ENCODE measurements at places on chromosomes 4 and X.

DNA sequence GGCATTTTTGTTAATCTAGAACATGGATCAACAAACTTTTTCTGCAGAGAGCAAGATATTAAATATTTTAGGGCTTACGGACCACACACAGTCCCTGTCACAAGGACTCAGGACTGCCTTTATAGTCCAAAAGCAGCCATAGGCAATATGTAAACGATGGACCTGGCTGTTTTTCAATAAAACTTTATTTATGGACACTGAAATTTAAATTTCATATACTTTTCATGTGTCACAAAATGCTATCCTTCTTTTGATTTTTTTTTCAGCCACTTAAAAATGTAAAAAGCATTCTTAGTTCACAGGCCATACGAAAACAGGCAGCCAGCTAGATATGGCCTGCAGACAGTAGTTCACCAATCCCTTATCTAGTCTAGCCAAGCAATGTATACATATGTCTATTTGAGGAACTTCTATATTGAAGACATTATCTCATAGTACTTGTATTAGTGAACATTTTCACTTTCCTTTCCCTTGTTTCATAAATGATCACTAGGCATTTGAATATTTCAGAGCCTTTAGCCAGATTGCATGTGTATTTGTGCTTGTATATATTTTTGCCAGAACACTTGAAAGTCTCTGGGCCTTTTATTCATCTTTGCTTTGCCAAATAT is 350.9 kb downstream of the RPA4 start:
- DNase-seq, result no peak

GRCh38 chr4:53592122-53592521 is 836 bp upstream of the LNX1 start:
- no peak for DNase-seq

DNA sequence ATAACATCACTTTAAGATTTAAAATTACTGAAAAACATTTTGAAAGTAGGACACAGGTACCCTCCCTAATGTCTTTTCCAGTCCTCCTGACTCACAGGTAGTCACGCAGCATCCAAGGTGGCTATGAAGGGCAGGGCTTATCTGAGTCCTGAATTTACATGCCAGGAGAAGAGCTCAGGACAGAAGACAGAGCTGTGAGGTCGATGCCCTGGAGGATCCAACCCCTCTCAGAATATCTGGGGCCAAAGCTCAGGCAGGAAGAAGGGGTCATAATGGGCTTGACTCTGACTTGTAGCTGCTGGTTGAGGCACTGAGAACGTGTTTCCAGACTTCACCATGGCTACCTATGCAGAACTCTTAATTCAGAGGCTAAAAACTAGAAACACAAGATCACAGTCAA is 177.5 kb downstream of the AASDH start:
- no peak for DNase-seq

DNA sequence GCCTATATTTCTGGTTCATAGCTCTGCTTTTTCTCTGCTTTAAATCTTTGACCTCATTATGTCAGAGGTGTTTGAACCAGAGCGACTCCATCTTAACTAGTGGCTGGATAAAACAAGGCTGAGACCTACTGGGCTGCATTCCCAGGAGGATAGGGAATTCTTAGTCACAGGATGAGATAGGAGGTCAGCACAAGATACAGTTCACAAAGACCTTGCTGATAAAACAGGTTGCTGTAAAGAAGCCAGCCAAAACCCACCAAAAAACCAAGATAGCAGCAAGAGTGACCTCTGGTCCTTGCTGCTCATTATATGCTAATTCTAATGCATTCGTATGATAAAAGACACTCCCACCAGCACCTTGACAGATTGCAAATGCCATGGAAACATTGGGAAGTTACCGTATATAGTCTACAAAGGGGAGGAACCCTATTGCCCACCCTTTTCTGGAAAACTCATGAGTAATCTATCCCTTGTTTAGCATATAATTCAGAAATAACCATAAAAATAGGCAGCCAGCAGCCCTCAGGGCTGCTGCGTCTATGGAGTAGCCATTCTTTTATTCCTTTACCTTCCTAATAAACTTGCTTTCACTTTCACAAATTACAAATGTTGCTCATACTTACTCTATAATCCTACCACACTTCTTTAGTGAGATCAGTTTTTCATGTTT is 193.9 kb downstream of the NAF1 start:
- DNase-seq, result no peak

DNA sequence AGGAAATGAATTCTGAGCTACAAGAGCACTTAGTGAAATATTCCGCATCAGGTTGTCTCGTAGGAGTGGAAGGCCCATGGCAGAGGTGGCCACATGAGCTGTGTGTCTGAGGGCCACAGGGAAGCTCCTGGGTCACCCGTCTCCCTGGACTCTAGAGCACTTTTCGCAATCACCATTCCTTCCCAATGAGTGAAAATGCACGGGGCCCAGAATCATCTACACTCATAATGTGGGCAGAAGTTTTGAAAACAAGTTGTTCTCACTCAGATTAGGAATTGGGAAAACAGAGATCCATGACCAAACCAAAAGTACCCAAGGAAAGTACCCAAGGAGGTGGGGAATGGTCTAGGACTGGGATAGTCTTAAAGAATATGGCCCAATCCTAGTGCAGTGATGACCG is 94.4 kb downstream of the SCD5 start:
- DNase-seq, result no peak

- DNase-seq, result no peak
These were observed 23.2 kb downstream of the NKX1-1 start for GRCh38 chr4:1382776-1383727.

- no peak for DNase-seq
These were observed 97.3 kb downstream of the PPP1R2C start for GRCh38 chrX:42680666-42681065.

DNA sequence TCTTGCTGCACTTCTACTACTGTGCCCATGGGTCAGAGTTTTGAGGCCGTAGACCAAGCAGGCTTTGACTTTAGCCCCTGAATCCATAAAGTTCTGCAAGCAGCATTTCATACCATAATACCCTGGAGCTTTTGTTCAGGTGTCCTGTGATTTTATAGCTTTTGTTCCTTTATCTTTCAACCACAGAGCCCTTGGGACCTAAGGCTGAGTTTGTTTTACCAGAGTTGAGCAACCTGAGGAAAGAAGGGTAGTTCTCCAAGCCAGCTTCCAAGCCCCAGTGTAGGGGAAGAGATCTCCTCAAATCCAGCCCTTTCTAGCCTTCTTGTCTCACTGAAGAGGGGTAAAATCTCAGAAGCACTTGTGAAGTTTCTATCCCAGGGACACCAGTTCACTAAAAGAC is 35.1 kb downstream of the MAGED2 start:
- no peak for DNase-seq

DNA sequence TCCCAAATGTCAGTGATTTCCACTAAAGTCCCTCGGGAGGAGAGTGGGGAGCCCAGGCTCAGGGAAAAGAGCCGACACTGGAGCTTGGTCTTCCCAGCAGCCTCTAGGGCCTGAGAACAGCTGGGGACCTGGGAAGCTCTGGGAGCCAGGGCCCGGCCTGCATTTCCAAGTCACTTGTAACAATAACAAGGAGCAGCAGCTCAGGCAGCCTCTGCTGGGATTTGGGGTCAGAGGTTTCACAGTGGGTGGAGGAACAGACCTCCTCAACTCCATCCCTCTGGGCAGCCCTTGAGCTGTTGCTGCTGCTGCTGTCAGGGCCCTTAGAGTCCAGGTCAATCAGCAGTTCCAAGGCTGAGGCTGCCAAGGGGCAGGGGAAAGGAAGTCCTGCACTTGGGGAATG is 11.1 kb downstream of the STARD8 start:
- DNase-seq, result no peak

GRCh38 chrX:151391722-151392121 is 5.3 kb upstream of the VMA21 start:
- DNase-seq, result no peak

DNA sequence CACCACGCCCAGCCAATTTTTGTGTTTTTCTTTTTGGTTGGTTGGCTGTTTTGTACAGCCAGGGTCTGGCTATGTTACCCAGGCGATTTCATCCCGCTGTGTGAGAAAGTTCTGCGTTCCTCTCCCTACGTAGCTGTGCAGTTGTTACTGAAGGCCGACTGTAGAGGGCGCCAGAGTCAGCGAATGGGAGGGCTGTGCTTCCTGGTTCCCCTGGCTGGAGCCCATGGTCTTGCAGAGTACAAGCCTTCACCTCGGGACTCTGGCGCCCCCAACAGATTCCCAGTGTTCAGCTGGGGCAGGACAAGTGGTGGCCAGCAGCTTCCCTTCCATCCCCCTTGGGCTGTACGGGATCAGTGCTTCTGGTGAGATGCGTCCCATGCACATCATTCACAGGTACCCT is 5.6 kb upstream of the CT45A1 start:
- no peak for DNase-seq

GRCh38 chrX:134202561-134202960 is 34.4 kb upstream of the CCDC160 start:
- no peak for DNase-seq

DNA sequence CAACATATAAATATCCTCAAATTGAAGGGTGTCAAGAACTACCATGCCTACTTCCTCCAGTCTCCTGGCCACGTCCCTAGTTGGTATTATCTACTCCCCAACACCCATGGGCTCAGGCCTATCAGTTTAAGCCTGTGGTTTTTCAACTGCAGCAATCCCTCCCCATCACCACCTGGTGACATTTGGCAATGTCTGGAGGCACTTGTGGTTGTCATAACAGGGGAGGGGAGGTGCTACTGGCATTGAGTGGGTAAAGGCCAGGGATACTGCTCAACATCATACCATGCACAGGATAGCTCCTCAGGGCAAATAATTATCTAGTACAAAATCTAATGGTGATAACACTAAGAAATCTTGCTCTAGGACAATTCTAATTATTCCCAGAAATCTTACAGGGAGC is 95.3 kb downstream of the COMMD8 start:
- DNase-seq, result no peak

- no peak for DNase-seq
These were observed 54.5 kb downstream of the LDB2 start for GRCh38 chr4:16843831-16844508.

- DNase-seq, result no peak
These were observed 79.3 kb downstream of the FRAS1 start for GRCh38 chr4:78136109-78137081.

DNA sequence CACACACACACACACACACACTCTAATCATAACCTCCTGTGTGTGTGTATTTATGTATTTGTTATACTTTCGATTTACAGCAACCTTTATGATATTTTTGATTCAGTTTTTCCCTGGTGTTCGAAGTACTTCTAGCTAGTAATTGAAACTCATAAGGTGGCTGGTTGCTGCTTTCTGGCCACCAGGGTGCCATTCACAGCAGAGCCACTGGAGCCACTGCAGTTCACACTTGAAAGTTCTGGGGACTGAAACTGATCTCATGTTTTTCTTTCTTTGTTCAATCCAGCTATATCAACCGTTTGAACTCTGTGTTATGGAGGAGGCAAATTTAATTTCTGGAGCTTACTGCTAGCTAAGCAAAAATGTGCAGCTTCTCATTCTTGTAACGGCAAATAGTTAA is 419.4 kb downstream of the ADGRL3 start:
- DNase-seq, result no peak

GRCh38 chr4:140720387-140721304 is 35.5 kb downstream of the TBC1D9 start:
- no peak for DNase-seq

- no peak for DNase-seq
These were observed 122.7 kb upstream of the PSAPL1 start for GRCh38 chr4:7557456-7557855.

DNA sequence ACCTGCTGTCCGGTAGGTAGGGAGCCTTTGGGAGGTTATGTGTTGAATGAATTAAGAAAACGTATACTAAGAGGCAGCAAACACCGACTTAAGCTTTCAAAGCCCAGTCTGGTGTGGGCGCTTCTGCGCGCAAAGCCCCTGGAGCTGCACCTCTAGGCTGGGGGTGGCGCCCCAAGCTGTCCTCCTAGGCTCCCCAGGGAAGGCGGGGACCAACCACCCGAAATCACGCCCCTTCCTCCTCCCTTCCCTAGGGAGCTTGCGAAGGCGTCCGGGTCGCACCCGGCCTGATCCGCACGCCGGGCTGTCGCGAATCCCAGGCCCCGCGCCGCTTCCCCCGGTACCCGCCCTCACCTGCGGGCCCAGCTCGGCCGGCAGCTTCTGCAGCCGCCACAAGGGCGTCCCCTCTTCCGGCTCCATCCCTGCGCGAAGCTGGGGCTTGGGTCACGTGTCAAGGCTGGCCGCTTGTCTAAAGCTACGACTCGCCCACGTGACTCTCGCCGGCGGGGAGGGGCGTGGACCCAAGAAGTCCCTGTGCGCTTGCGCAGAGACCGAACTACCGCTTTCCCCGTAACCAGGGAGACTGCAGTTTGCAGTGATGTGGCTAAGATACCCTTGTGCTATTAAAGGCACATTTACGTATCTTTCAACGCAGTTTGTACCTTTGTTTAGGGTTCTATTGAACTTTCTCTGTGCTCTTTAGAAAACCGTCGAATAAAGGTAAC is at the start of gene COMMD8:
COMMD8 (minus strand) TSS at position 468 of the 722 bp plus-strand sequence; CDS start at position 417, 51 bp downstream.
- peak; percentile 93 for DNase-seq

DNA sequence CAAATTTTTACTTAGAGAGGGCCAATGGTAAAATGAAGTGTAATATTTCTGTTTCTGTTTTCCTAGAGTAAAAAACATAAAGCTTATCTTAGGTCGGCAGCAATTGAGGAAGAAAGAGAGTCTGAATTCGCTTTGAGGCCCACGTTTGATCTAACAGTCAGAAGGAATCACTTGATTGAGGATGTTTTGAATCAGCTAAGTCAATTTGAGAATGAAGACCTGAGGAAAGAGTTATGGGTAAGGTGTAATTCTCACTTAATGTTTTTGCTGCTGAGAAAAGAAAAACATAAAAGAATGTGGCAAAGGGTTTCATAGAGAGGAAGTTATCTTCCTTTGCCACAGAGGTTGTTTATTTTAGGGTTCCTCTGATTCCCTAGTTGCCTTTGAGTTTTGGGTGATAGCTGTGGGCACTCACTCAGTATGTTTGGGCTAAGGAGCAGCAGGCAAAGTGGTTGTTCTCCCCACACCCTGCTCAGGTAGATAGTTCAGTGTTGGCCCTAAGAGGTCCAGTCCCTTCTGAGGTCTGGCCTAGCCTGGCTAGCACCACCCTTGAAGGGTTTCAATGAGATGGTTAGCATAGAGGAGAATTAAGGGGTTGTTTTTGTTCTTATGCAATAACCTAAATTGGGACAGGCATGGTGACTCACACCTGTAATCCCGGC is 32.3 kb downstream of the HERC5 start:
- no peak for DNase-seq

DNA sequence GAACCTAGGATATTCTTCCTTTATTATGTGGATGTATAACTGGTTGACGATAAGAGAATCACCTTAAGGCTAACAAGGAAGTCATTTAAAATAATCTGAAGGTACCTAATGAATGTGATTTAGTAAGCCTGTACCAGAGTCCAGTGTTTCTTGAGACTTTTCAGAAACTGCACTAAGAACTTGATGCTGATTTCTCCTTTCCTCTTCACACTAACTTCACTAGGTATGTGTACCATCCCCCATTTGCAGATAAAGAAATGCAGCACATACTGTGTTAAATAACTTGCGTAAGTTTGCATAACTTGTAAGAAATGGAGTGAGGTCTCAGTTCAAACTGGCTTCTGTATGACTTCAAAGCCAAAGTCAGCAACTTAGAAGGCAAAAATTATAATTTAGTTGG is 63.3 kb downstream of the ELOVL6 start:
- DNase-seq, result no peak

GRCh38 chrX:24081661-24082154 is 27.0 kb downstream of the EIF2S3 start:
- DNase-seq, result peak; percentile 6

Data from stimulated activated CD4-positive, alpha-beta T cell treated with anti-CD3 and anti-CD28 coated beads, TNF-alpha, amount 100 ng/mL, for 1 hour (primary cell).